ENCODE measurements at places on chromosomes 4 and X.

DNA sequence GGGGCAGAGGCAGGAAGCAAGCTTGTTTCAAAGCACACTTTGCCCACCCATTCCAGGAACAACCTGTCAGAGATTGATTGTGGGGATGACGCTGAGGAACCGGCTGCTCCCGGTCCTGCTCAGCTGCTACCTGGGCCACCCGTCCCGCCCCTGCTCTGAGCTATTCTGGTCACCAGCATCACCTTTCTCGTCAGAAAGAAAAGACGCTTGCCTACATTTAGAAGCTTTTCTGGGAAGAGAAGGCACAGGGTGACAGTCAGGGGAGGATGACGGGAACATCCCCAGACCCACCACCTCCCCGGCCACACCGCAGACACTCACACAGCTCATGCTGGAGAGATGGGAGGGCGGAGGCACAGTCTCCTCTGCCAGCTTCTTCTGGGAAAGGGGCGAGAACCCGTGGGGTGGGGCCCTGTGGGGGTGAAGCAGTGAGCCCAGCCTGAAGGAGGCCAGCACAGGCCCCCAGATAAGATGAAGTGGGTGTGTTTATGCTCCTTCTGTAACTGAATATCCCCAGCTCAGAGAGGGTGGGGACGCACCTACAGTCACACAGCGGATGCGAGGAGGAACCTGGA lies 81.8 kb downstream of the CPZ start:
- no peak for DNase-seq

DNA sequence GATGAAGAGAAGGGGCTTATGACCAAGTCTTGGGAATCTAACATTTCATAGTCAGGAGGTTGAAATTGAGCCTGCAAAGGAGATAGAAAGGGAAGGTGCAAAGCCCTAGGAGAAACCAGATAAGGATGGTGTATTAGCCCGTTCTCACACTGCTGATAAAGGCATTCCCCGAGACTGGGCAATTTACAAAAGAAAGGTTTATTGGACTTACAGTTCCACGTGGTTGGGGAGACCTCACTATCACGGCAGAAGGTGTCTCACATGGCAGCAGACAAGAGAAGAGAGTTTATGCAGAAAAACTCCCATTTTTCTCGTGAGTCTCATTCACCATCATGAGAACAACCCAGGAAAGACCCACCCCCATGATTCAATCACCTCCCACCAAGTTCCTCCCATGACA lies 129.5 kb upstream of the LNX1 start:
- DNase-seq = no peak

- DNase-seq = no peak
Measured at GRCh38 chr4:32192363-32192762, 1472.2 kb downstream of the PCDH7 start.

DNA sequence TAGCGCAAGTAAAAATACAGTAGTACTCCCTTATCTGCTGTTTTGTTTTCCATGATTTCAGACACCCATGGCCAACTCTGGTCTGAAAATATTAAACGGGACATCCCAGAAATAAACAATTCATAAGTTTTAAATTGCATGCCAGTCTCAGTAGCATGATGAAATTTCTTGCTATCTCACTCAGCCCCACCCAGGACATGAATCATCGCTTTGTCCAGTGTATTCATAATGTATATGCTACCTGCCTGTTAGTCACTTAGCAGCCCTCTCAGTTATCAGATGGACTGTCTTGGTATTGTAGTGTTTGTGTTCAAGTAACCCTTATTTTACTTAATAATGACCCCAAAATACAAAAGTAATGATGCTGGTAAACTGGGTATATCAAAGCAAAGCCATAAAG lies 158.2 kb upstream of the DDIT4L start:
- DNase-seq = no peak

- no peak for DNase-seq
Measured at GRCh38 chr4:7540654-7541413, 106.1 kb upstream of the PSAPL1 start.

DNA sequence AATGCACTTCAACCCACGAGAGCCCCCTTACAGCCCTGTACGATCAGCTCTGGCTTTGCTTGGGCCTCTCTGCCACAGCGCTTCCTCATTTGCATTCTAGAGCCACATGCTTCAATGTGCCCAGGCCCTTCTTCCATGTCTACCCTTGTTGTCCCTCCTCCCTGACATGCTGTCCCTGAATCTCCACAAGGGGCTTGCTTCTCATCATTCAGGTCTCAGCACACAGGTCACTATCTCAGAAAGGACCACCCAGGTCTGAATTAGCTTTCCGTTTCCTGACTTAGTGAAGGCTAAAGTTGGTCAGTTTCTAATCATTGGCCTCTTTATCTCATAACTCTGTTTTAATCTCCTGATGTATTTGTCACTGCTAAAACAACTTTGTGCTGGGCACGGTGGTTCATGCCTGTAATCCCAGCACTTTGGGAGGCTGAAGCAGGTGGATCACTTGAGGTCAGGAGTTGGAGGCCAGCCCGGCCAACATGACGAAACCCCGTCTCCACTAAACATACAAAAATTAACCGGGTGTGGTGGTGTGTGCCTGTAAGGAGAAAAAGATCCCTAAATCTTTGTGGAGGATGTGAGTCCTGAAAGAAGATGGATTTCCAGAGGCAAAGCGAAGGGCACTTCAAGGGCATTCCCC lies 17.9 kb upstream of the SLC34A2 start:
- DNase-seq = no peak

GRCh38 chr4:38315286-38315685 lies 348.7 kb upstream of the KLF3 start:
- no peak for DNase-seq

GRCh38 chr4:10069075-10069642 lies 47.4 kb downstream of the WDR1 start:
- DNase-seq = peak; percentile 29

GRCh38 chrX:53474707-53475106 lies 40.5 kb upstream of the HSD17B10 start:
- DNase-seq = no peak

GRCh38 chr4:165394275-165394674 lies 15.5 kb downstream of the CPE start:
- no peak for DNase-seq

DNA sequence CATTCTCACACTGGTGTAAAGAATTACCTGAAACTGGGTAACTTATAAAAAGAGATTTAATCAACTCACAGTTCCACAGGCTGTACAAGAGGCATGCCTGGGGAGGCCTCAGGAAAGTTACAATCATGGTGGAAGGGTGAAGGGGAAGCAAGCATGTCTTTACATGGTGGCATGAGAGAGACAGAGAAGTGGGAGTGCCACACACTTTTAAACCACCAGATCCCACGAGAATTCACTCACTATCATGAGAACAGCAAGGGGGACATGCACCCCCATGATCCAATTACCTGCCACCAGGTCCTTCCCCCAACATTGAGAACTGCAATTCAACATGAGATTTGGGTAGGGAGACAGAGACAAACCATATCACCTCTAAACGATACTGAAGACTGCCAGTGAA lies 23.0 kb downstream of the EPGN start:
- DNase-seq = no peak

DNA sequence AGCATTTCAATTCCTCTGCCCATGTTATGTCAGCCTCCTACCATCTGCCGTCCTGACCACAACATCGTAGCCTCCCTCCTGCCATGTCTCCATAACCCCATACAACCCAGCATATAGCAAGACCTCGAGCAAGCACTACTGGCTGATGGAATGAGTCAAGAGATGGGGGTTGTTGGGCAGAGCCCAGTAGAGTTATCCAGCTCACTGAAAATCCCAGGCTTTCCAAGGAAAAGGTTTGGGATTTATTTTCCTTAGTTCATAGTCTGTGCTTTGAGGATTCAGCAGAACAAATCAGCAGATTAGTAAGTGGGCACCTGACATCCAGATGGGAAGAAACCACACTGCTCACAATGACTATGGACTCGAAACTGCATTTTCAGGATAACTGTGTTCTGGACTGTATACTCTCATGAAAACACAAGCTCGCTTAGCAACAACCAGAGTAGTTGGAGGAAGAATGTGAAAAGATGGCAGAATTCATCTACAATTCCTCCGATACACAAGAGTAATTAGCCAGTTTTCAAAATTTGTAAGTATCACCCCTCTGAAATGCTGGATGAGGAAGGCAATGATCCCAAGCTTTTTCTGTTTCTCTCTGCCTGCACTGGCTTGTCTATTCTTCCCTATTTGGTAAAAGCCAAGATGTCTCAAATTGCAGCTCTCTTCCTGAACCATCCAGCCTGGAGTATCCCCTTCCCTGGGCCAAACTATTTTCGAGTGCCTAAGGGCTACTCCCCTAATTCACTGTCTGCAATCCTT lies 186.2 kb upstream of the TBL1X start:
- DNase-seq = no peak

- DNase-seq = no peak
Measured at GRCh38 chr4:185576314-185576961, 41.1 kb upstream of the PDLIM3 start.

DNA sequence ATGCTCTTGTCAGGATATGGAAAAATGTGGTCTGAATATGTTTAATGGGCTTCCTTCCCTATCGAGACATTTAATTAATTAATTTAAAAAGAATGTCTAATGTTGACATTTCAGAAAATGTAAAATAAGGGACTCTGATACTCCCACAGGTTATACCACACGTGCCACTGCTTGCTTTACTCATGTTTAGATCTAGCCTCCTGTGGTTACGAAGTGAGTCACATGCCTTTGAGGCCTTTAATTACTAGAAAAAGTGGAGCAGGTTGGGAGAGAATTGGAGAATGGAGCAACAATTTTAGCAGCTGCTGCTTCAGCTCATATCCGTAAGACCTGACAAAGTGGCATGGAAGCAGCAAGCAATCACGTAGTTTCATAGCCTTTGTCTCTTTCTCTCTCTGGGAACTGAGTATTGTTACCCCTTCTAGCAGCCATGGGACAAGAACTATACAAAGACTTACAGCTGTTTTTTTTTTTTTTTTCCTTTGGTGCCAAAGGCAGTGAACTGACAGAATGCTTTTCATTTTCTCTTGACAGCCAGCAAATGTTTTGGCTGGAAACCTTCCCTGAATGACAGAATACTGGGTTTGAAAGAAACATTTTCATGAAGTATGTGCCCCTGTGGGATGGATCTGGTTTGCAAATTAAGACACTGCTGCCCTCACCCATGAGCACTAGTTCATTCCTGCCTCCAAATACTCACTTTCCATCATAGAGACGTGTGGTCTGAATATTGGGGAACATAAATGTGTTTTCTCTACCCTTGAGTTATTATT lies 355.1 kb upstream of the PABPC5 start:
- no peak for DNase-seq

DNA sequence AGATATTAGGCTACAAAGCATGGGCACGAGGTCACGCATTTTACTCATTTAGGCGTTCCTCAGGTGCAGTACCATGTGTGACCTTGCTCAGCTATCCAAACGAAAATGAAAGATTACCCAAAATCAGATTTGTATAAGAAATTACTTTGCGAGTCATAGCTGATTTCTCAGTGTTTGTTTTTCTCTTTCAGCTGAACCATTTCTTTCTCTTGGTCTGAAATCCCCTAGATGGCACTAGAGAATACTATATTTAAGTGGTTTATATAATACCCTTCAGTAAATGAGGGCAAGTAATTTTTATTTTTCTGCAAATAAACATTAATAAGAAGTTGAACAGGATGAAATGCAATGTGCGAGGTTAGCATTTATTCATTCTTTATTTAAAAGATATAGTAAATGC lies 496.6 kb downstream of the STIM2 start:
- peak; percentile 29 for DNase-seq

DNA sequence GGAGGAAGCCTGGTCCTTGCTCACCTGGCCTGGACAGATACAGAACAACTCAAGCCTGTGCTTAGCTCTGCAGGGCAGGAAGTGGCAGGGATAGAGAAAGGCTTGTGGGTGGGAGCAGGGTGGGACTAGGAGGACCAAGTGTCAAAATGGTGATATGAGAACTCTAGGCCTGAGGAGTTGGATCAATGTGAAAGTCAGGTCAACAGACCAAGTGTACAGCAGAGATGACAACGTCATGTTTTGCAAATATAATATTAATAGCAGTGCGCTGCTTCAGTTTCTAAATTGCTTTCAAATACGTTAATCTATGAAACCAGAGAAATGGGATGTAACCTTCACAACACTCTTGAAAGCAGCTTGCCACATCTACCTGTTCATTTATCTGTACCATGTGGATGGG lies 114.2 kb upstream of the MAP3K15 start:
- no peak for DNase-seq

DNA sequence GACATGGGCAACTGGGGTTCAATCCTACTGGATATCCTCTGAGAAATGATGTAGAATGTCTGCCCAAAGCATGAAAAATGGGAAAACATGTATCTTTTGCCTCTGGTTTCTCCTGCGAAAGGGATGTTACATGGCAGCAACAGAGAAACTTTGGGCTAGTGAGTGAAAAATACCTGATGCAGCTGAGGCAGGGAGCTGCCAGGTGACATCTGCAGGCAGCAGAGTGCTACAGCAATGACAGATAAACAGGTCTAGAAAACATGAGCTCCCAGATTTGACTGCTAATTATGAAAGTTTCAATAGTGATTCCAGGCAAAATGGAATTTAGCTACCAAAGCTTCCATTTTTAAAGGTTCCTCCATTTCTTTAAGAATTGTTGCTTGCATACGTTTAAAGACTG lies 4.8 kb upstream of the CXCL1 start:
- DNase-seq = no peak

GRCh38 chr4:126136922-126137781 lies 822.4 kb downstream of the FAT4 start:
- no peak for DNase-seq

GRCh38 chr4:20395160-20395773 lies 143.6 kb downstream of the SLIT2 start:
- DNase-seq = peak; percentile 88

DNA sequence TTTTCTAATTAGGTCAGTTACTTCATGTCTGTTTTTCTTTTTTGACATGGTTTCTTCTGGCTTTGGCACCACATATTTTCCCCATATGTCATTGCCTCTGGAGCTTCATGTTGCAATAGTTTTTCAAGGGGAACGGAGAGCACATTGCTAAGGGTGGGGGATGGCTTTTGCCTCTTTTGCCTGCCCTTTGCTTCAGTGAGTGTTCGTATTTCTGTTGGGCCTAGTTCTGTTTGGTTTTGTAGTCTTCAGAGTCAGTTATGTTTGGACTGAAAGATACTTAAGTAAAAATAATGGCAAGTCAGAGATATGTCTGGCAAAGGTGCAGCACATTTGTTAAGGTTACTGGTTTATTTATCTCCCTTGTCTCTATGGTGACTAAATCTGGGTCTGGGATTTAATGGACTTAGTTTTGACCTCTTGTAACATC lies 29.1 kb downstream of the FHL1 start:
- no peak for DNase-seq

GRCh38 chr4:82954212-82954611 lies 53.7 kb downstream of the THAP9 start:
- DNase-seq = no peak

DNA sequence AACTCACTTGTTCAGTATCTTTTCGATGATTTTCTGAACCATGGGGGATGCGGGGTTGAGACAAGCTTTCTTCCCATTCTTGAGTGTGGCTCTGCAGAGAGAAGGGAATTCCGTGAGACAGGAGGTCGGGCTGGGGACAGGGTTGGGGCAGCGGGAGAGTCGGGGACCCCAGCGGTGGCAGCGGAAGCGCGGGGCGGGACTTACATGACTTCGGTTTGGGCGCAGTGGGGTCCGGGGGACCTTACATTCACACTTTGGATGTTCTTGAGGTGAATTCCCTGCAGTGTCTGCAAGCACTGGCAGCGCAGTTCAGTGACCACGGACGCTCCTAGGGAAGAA lies 434 bp downstream of the CXCL3 start:
- DNase-seq = no peak

- no peak for DNase-seq
Measured at GRCh38 chr4:4930677-4931076, 71.2 kb downstream of the MSX1 start.

- DNase-seq = no peak
Measured at GRCh38 chr4:88738180-88738579, 40.6 kb upstream of the NAP1L5 start.
